ENCODE measurements at places on chromosomes 3 and 15.

DNA sequence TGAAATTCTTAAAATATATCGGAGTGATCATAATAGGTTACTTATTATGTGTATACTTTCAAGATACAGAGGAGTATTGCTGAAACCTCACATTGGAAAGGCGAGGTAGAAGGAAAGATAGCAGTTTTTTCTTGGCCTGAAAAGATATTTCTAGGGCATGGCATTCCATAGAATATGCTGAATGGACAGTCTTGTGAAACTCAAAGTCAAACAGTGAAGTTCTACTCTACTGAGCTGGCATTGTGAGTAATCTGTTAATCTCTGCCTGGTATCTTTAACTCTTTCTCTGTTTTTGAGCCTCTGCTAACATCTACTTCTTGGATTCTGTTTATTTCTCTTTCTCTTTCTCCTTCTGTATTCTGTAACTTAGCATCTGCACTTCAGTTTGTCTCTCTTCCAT is 176.3 kb upstream of the ZBTB20 start:
- DNase-seq = no peak

DNA sequence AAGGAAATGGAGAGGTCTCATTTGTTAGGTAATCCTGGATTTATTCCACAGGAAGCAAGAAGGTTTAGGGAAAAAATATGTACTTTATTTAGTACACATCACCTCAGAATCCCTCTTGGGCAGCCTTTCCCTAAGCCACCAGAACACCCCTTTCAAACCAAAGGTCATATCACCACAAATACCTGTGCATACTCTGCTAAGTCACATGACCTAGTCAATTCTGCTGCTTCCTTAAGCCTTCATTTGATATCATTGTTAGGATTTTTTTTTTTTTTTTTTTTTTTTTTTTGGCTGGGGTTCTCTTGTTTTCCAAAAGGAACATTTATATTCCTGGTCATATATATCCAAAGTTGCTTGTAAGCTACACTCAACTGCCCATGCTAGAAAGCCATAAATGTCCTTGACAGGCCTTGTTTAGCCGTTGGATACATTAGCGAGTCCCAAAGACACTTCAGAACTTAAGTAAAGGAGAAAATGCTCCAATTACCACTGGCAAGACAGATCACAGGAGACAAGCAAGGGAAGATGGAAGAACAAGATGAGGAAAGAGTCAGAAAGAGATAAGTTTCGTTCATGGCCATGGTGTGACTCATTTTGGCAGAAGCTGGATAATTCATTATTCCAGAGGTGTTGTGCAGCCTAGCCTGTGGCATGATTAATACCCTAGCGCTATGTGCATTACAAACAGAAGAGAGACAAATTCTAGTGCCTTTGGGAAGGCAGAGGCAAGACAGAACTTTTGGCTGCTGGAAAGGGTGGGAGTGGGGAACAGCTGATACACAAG is 155.6 kb upstream of the SLC2A2 start:
- no peak for DNase-seq

DNA sequence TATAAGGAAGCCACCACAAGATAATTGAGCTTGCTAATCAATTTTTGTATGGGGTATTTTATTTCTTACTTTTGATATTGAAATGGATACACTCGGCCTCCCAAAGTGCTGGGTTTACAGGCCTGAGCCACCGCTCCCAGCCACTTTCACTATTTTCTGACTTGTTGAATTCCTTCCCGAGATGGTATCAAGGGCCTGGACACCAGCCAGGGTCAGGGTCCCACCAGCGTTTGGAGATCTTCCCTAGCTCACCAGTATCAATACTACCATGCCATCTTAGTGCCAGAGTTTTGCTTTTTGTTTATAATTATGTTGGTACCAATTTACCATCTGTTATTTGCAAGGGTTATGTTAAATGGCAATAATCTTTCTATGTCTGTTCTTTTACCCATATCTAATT is 5.5 kb upstream of the SELENOT start:
- no peak for DNase-seq

- no peak for DNase-seq
These were observed 2.1 kb upstream of the NMB start for GRCh38 chr15:84659904-84660781.

DNA sequence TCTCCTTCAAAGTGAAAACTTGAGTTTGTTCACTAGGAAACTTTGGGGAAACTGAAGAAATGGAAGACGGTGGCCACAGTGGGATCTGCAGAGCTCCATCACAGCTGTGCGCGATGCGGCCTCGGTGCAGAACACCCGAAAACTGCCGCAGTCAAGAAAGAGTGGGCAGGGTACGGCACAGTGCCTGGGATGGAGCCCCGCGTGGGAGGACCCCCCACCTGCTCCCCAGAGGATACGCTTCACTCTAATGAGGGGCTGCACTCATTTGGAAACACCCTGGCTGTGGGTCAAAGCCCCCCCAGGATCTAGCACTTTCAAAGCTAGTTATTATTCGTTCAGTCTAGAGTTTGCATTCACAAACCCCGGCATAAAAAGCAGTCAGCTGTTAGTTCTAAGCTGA is 9.5 kb downstream of the ADAMTS17 start:
- no peak for DNase-seq

DNA sequence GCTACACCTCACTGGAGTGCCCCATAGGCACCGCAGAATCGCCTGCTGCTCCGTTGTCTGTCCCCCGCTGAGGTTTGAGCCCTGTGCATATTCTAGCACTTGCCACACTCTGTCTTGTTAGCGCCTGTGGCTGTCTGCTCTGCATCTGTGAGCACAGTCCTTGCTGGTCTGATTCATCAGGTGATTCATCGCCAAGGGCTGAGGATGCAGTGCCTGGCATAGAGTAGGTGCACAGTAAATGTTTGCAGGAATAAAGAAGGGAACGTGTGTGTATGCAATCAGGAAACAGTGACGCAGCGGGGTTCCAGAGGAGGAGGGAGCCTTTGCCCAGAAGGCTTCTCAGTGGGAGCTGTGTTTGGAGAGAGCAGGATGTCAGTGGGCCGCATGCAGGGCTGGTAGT is 124.0 kb upstream of the PLXNA1 start:
- no peak for DNase-seq

DNA sequence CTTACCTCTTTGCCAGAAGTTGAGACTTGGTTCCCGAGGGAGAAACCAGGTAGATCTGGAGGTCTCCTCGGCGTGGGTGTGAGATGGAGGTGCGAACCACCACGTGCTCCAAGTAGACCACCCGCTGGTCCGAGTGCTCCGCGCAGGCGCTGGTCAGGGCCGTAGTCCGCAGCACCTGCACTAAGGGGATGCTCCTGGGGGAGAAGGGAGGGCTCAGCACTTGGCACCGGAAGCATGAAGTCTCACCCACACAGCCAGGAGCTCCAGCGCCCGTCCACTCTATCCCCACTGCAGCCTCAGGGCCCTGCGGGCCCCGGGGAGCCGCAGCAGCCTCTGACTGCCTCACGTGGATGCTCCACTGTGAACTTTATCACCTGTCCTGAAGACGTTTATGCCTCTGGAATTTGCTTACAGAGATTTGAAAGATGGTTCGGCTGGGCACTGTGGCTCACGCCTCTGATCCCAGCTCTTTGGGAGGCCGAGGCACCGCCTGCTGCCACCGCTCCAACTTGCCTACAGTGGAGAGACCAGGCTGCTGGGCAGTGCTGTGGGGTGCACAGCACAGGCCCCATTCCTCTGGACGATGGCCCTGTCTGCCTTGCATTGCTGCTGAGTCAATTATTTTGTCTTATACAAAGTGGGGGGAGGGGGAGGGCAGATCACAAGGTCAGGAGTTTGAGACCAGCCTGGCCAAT is 75.4 kb upstream of the SNRPA1 start:
- no peak for DNase-seq

DNA sequence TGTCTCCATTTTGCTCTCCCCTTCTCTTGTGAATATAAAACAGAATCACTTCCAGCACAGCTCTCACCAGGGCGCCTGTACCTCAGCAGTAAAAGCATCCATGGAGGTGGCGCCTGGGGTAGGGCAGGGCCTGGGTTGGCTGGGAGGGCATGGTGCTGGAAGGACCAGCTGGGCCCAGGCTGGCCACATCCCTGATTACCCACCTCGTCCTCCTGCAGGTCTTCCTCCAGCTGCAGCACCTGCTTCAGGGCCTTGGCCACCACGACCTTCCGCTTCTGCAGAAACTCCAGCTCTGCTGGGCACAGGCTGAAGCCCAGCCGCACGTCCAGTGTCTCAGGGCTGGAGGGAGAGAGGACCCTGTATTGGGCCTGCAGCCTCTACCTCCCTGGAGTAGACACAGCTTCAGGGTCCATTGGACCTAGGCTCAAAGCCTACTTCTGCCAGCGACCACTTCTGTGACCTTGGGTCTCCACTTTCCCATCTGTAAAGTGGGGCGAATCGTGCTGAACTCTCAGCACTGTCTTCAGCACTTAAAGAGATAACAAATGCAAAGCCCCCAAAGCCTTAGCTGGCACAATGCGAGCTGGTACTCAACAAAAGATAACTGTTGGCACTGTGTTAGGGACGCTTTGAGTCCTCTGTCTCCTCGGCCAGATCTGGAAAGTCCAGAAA is 23.8 kb downstream of the PLA2G4E start:
- DNase-seq = no peak

- no peak for DNase-seq
These were observed 121.0 kb upstream of the PRR20G start for GRCh38 chr3:127408684-127409420.

DNA sequence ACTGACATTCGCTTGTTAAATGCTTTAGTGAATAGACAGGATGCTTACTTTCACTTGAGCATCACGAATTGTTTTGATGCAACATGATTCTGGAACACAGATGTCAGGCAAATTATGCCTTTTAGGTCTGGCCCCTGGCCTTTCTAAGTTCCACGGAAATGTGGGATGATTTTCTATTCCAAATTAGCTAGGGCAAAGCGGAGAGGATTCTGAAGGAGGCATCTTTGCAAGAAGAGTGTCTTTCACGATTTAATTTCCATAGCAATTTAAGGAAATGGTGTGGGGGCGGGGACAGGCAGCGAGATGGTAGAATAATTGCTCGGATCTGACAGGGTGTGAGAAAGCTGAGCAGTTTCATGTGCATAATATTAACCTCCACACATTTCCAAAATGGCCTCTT is 238.5 kb upstream of the KCNMB2 start:
- no peak for DNase-seq

- no peak for DNase-seq
These were observed 118.7 kb upstream of the MLF1 start for GRCh38 chr3:158452334-158452733.

- DNase-seq = no peak
These were observed 252.2 kb downstream of the SHQ1 start for GRCh38 chr3:72595927-72596610.

- DNase-seq = no peak
These were observed 29.2 kb downstream of the GJD2 start for GRCh38 chr15:34725556-34725955.
